Activated T-cell treated with anti-CD3 and anti-CD28 coated beads, Interleukin-2, amount 50 U/mL, for 24 hours (primary cell): ENCODE measurements at places on chromosomes 6 and 20.

DNA sequence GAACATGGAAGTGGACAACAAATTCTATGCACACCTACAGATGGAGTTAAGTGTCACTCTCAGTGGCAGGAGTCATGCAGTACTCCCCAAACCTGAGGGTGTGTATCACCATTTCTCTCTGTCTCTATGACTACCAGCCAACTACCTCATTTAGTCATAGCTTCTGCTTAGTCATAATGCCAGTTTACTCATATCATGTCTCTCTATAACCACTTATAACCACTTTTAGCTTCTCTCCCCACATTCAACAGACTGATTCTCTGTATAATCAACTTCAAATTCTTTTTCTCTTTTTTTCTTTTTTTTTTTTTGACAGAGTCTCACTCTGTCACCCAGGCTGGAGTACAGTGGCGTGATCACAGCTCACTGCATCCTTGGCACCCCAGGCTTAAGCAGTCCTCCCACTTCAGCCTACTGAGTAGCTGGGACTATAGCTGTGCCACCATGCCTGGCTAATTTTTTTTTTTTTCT, 13.8 kb upstream of the GTF3C6 start:
- DNase-seq, result peak; percentile 59

GRCh38 chr20:22288156-22288555, 296.2 kb downstream of the FOXA2 start:
- no peak for DNase-seq

GRCh38 chr6:5732496-5732895, 274.2 kb downstream of the NRN1 start:
- no peak for DNase-seq

GRCh38 chr6:137798261-137798660, 68.8 kb upstream of the TNFAIP3 start:
- DNase-seq, result no peak
